ENCODE measurements at places on chromosomes 4 and X.
A peak's percentile ranks its signal among the peaks of the same experiment; 100 is the strongest.

DNA sequence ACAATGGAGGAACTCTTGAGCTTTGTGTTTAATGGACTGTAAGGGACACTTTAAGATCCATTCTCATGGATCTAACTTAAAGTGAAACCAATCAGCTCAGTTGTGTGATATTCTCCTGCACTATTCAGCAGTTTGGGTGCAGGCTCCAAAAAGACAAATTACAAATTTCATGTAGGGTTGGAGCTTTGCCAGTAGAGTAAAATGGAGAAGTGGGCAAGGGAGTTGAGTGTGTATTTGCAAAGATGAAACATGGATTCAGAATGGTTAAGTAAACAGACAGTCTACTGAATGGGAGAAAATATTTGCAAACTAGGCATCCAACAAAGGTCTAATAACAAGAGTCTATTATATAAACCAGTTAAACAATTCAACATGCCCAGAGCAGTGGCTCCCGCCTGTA, 21.2 kb upstream of the MID2 start:
- DNase-seq: no peak

GRCh38 chr4:82801910-82802521, 3.4 kb upstream of the SCD5 start:
- no peak for DNase-seq

GRCh38 chr4:74206088-74206825, 48.3 kb downstream of the MTHFD2L start:
- no peak for DNase-seq

DNA sequence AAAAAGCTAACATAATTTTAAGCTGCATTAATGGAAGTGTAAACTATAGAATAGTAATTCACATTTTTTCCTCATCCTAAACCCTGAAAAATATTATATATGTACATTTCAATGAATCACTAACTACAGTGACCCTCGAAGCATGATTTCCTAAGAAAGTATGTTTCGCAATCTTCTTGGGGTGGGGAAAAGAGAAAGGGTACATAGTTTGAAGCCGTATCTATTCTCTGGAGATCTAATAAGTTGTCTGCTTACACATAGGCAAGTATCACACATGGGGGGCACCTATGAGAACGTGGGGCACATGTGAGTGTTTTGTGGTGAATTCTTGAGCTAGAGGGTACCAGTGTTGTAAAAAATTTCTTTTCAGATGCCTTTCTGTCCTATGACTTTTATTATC, 71.2 kb downstream of the JADE1 start:
- DNase-seq: no peak

GRCh38 chrX:65587616-65588526, 53.3 kb upstream of the LAS1L start:
- no peak for DNase-seq

DNA sequence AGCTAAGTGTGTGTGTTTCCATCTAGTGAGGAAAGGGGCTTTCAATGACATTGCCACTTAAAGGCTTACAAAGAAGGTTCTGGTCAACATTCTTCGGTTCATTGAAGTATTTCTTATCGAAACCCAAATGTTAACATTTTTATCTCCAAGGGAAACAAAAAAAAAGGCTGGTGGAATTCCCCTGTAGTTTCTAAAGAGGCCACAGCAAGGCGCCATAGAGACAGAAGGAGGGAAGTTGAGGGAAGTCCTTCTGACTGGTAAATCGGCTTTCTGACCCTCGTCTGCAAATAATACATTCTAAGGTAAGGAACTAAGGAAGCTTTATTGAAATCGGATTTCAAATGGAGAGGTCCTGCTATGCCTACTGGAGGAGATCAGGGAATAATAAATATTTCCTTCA, 1.7 kb upstream of the ZFP42 start:
- DNase-seq: no peak

GRCh38 chrX:106874075-106874474, 29.1 kb downstream of the RIPPLY1 start:
- no peak for DNase-seq

GRCh38 chr4:189202182-189202868, 738.3 kb upstream of the FRG1 start:
- DNase-seq: no peak

GRCh38 chr4:147012059-147012707, 66.5 kb upstream of the TTC29 start:
- DNase-seq: no peak

DNA sequence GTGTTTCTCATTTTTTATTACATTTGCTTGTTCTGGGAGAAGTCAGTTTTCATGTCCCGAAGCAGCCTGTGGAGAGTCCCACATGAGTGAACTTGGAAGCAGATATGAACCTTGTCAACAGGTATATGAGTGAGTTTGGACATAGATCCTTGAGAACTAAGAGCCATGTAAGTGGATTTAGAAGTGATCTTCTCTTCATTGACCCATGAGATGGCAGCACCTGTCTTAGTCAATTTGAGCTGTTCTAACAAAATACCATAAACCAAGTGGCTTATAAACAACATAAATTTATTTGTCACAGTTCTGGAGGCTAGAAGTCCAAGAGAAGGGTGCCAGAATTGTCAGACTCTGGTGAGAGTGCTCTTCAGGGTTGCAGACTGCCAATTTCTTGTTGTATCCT, 1043.8 kb downstream of the ADGRL3 start:
- no peak for DNase-seq

GRCh38 chr4:4930677-4931076, 71.2 kb downstream of the MSX1 start:
- no peak for DNase-seq

- DNase-seq: peak; percentile 17
These were observed 1.8 kb downstream of the TBC1D1 start for GRCh38 chr4:37892641-37893040.

- no peak for DNase-seq
These were observed 15.4 kb upstream of the NFXL1 start for GRCh38 chr4:47929682-47930201.

DNA sequence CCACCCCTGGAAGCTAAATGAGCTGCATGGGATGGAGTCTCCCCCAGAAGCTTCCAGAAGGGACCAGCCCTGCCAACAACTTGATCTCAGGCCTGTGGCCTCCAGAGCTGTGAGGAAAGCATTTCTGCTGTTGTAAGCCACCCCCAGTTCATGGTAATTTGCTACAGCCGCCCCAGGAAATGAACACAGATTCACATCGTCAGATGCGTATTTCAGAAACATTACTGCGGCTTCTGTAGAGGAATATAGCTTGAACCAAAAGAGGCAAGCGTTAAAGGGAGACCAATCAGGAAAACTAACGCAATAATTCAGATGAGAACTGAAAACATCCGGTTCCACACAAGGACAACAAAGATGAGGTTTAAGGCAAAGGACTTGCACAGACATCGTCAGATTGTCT, 128.4 kb upstream of the TBL1X start:
- no peak for DNase-seq

DNA sequence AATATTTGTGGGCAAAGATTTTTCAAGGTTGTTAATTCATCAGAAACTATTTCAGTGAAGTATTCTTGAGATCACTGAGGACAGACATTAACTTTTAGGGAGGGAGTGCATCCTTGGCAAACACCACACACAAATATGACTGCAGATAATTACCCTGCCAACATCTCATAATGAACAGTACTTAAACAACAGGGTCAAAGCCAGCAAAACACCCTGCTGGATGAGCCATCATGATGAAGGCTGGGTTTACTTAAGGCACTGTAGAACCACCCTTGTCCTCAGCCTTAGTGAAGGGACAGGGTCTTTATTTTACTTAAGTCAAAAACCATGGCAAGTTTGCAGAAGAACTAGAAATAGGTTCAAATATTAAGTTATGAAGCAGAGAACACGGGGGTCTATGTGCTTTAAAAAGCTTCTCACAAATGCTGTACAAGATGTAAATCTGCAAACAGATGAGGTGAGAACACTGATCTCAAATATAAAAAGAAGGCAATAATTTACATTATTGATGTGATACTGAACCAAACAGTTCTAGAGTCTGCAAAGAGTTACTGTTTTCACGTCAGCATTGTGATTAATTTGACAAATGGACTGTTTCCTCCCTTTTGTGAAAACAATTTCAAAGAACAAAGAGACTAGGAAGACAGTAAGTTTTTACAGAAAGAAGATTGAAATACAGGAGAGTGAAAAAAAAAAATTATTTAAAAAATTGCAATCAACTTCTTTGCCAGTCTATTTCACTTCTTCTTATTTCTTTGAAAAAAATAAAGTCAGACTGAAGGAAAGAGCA, 28.2 kb downstream of the TAPT1 start:
- DNase-seq: no peak

- DNase-seq: no peak
These were observed 54.3 kb downstream of the EGF start for GRCh38 chr4:109966891-109967481.

DNA sequence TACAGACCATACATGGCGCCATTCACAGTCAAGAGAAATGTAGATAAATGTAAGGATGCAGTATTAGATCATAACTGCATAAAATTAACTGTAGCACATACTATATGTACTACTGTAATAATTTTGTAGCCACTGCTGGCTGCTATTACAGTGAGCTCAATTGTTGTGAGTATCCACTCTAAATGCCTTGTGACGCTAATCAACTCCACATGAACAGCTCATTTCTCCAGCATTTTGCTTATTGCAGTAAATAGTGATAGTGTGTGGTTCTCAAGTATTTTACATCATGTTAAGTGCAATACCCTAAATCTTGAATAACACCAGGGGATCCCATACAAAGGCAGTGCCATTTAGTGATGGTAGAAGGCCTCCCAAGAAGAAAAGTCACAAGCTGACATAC, 21.2 kb downstream of the FGFBP1 start:
- no peak for DNase-seq

GRCh38 chrX:105477351-105477750, 256.9 kb upstream of the TEX13A start:
- no peak for DNase-seq

DNA sequence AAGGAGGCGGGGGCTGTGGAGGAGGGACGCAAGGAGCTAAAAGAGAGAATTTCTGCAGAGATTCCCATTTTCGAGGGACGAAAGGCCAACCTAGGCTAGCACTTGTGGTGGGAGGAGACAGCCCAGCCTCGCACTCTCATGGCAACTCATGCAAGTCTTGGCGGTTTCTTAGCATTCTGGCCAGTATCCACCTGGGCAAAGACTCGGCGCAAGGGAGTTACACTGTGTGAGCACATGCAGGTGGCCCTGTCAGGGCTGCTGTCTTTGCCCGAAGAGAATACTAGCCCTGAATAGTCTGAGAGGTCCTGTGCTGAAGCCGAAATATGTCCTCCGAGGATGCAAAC, 15.5 kb downstream of the MCF2 start:
- DNase-seq: no peak

DNA sequence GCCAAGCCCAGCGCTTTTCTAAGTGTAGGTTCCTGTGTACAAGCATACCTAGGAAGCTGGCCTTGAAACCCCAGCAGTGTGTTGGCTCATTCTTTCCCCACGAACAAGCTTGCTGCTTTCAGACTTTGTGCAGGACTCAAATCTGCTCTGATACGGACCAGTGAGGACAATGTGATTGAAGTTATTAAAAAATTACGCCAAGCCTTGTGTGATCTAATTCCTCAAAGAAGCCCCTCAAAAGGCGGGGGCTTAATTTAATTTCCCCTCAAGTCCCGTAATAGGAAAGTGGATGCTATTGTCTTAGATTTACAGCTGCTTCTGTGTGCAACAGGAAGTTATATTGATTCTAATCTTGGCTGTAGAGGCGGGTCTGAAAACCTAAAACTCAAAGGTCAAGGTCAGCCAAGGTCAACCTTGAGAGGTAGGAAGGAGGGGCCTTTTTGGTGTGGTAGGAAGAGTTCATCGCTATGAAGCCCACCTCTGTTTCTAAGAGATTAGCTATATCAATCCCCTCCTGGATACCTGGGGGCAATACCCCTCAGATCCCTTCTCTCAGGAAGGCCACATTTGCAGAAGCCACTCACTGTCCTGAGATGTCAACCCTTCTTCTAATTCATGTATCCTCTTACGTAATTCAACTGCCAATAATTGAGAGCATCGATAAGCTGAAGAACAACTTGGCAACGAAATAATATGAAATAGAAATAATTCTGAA, 45.1 kb downstream of the TBC1D9 start:
- no peak for DNase-seq
